ENCODE measurements at places on chromosomes 5 and 9.
A peak's percentile ranks its signal among the peaks of the same experiment; 100 is the strongest.

DNA sequence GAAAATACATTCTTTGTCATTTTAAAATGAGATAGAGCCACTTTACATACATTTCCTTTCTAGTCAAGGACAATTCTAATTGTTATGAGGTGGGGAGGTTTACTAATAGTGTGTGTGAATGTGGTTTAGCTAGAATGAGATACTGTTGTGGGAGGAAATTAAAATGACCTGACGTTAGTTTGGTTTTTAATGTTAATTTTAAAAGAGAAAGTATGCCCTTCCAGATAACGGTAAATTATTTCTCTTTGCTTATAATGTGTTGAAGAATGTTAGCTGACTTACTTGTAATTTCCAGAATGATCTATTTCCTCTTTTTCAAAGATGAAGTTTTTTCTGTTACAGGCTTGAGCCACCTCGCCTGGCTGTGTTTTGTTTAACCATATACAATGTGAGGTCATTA lies 1.7 kb upstream of the TAF7 start:
- no peak for DNase-seq

DNA sequence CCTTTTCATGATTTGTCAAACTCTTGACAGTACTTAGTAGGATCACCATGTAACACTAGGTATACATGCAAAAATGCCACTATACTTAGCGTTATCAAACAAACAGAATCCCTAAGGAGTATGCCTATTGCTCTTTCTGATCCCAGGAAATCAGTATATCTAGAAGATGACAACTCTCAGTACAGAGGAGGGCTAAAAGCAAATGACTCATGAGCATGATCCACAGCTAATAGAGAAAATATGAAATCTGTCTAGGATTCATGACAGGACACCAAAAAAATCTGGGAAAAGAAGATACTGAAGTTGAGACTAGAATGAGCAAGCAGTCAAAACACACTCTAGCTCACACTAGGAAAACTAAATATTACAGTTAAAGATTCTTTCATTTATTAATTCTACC lies 89.2 kb downstream of the RAPGEF6 start:
- no peak for DNase-seq

DNA sequence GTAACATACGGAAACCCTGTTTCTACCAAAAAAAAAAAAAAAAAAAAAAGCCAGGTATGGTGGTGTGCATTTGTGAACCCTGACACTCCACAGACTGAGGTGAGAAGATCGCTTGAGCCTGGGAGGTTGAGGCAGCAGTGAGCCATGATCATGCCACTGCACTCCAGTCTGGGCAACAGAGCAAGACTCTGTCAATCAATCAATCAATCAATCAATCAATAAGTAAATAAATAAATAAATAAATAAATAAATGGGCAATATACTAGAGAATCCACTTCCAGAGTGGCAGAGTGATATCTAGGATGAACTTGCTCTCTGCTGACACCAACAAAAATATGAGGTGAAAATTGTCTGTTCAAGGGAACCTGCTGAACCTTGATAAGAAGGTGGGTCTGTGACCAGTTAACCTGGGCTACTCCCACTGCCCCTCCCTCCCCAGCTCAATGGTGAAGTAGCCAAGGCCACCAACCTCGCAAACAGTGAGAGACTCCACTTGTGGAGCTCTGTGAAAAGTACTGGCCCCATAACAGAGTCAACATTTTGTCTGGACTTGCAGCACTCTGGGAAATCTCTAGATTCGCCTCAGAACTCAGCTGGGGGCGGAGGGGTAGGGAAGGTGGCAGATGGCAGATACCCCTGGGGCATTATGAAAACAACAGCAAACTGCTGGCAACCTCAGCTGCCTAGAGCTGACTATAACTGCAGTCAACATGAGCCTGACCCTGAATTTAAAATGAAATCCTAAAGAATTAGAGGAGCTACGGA lies 163.7 kb downstream of the ROR2 start:
- no peak for DNase-seq

GRCh38 chr5:172405226-172406107 lies 48.9 kb downstream of the SH3PXD2B start:
- no peak for DNase-seq

DNA sequence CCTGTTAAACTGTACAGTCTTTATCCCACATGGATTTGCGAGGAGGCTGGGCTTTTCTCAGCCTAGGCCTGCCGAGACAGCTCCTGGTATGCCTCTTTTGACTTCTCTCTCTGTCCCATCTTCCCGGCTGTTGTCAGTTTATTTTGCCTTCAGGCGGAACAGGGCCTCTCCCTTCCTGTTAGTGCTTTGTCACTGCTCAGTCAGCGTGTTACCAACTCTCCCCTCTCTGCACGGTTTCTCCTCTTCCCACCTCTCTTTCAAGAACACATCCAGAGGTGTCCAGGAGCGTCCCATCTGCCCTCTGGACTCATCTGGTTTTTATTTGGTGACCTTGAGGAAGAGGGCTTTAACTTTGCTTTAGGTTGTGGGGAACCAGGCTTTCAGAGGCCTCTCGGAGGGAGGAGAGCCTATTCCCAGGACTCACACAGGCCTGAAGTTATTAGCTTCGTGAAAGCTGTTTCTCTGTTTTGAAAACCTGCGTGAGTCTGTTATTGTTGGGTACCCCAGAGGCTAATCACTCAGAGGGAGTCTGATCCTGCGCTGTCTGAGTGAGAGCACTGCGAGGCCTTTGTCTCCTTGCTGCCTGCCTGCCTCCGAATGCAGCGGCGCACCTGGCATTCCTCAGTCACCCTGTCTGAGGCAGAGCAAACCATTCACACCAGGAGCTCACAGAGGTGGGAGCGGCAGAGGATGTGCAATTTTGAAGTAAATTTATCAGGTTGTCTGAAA lies 234.4 kb upstream of the MPDZ start:
- DNase-seq: peak; percentile 3

- DNase-seq: no peak
Measured at GRCh38 chr5:112996830-112997374, 20.3 kb downstream of the DCP2 start.

- DNase-seq: no peak
Measured at GRCh38 chr5:113058706-113059226, 82.2 kb downstream of the DCP2 start.

GRCh38 chr5:57163553-57164006 lies 10.3 kb upstream of the GPBP1 start:
- no peak for DNase-seq

DNA sequence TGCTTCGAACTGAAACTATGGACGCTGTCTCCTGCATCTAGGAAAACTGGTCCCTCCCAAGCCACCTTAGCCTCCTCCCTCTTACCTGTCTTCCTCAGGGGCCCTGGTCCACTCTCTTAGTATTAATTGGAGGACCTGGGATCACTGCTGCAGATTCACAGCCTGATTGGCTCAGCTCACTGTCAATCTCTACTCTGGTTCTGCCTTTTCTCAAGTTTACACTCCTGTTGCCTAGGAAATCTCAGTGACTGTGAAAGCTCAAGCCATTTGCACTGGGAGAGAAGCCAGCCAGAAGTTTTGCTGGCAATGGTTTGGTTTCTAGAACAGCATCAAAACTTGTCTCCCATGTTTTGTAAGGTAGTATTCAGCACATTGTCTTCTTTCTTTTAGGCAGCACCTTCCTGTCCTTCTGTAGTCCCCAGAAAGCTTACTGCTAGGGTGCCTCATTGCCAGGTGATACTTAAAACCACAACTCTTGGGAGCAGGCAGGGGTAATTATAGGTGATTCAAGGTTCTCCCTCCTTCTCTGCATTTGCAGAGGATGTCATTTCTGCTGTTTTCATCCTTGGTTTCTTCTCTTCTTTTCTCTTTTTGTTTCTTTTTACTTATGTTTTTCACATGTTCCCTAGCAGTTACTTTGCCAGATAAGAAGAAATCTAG lies at the start of gene CAPSL:
TSS of gene CAPSL (minus strand) at position 55 of the 660 bp plus-strand sequence. CDS start 17,502 bp downstream, outside the sequence.
- DNase-seq: peak; percentile 46

- DNase-seq: no peak
Measured at GRCh38 chr9:38284039-38284575, 108.4 kb upstream of the ALDH1B1 start.

DNA sequence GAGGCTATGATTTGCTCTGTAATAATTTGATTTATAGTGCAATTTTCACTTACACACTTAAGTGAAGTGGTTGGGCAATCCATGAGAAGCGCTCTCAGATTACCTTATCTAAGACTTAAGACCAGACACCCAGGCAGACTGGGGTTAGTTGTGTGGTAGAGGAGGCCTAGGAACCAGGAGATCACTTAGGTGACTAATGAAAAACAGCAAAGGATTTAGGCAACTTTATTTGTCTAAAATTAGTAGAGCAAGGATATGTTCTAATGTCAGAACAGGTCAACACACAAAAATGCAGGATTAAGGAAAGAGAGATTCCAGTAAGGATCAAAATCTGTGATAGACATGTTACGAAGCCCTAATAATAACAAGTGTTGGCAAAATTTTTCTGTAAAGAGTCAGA lies 913.8 kb downstream of the TLE1 start:
- DNase-seq: no peak

DNA sequence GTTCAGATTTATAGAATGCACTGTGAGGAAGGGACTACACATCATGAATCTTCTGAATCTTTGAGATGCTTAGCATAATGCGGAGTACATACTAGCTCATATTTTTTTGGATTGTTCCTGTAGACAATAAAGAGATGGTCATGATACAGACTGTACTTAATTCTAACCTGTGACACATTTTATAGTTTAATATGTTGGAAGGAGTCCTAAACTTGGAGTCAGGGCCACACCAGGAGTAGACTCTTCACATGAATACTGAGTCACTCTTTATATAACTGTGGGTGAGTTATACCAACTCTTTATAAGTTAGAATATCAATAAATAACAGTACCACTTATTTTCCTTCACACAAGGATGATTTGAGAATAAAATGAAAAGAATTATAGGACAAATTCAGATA lies 16.9 kb downstream of the C9orf85 start:
- no peak for DNase-seq

DNA sequence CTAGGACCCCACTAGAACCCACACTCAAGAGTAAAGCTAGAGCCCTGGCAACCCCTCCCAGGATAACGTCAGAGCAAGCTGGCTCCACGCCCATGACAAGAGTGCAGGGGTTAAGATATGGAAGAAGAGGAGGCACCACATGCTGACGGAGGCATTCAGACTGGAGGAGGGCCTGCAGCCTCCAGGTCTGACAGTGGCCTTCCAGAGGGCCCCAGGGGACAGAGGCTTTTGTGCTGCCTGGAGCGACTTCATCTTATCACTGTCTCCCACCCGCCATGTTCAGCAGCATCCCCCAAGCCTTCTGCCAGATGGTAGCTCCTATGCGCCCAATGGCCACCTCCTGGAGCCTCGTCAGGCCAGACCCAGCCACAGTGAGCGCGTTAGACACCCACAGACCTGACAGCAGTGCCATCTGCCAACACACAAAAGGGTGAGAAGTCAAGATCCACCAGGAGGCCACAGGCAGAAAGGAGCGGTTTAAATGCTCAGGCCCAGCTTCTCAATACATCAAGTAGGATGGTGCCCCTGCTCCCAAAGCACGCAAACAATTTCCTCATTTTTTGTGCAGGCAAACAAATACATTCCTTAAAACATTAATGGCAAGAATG lies 65.8 kb downstream of the C5orf15 start:
- DNase-seq: no peak

GRCh38 chr5:73901455-73901854 lies 275.5 kb downstream of the ARHGEF28 start:
- DNase-seq: no peak

DNA sequence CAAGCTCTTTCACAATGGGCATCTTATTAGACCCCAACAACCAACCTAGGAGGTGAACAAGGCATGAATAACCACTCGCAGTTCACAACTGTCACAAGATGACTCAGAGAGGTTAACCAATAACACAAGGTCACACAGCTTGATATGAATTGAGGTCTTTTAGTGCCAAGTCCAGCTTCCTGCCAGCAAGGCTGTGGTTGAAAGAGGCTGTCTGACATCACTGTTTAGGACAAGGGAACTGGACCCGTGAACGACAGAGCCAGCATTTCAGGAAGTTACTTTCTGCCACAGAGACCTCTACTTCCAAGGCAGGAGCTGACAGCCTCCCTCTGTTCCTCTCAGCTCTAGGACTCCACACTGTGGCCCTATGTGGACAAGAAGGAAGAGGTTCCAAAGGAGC lies 53.4 kb upstream of the ALDH1B1 start:
- peak; percentile 55 for DNase-seq

DNA sequence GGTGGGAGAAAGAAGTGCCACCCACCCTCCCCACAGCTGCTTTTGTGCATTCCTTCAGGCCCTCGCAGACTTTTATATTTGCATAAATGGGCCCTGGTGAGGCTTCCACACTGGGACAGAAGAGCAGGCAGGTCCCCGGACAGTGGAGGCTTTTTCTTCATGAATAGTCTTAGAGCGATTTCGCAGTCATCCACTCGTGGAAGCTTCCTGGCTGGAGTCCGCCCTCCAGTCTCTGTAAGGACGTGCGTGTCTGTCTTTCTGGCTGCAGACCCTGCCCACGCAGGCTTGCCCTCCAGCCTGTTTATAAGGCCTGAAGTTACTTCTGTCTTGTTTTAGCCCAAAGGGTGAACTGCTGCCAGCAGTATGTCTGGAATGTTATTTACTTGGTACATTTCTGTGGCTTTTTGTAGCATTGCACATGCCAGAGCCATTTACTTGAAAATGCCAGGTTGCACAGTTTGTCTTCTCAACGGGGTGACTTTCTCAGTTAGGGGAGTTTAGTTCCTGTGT lies 195.7 kb downstream of the AOPEP start:
- peak; percentile 88 for DNase-seq

GRCh38 chr5:68225911-68226545 lies 10.5 kb downstream of the PIK3R1 start:
- no peak for DNase-seq

DNA sequence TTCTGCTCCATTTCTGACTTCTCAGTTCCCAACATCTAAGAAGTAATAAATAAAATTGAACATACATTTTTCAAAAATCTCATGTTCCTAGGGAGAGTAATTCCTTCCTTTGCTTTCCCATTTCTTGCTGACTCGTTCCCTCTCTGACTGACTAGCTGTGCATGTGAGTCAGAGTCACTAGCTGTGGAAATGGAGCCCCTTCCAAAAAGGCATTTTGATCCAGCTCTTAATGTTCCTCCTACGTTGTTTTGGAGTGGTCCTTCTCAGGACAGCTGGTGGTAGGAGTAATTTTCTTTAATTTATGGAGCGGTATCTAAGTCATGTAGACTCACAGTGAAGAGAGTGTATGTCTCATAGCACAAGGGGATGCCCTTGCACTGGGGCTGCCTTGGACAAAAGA lies 460.2 kb downstream of the GADD45G start:
- DNase-seq: no peak

DNA sequence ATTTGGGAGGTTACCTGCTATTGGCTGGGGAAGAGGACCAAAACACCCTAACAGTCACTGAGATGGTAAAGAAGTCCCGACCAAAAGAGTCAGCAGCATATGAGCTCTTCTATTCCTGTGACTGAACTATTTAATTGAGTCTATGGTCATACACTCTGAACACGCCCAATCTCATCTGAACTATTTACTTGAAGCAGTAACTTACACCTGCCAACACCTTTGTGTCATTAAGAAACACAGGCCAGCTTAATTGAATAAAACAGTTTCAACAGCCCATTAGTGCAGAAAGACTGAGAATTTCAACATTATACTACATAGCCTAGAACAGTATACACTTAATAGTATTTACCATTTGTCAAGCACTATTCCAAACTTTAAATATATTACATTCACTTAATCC lies 47.8 kb downstream of the NR6A1 start:
- DNase-seq: no peak
